ENCODE measurements at places on chromosomes 4 and X.

GRCh38 chrX:95953564-95953963 is 731.1 kb upstream of the DIAPH2 start:
- no peak for DNase-seq

GRCh38 chrX:3191796-3192195 is 150.5 kb downstream of the ARSF start:
- no peak for DNase-seq

GRCh38 chr4:81491943-81492342 is 20.2 kb upstream of the RASGEF1B start:
- DNase-seq = no peak

DNA sequence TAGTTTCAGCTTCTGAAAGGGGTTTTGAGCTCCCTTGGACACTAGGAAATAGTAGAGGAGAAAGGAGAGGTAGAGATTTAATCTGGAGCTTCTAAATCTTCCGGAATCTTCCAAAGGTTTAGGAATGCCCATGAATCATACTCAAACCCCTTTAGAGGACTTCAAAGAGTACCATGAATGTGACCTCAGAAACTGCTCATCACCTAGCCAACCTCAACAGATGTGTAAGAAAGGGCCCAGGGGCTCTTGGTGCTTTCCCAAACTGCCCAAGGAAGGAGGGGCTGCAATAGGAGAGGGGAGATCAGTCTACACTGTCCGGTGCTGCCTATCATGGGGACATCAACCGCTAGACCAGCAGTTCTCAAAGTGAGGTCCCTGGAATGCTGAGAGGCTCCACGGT is 109.1 kb downstream of the RBM47 start:
- DNase-seq = no peak

DNA sequence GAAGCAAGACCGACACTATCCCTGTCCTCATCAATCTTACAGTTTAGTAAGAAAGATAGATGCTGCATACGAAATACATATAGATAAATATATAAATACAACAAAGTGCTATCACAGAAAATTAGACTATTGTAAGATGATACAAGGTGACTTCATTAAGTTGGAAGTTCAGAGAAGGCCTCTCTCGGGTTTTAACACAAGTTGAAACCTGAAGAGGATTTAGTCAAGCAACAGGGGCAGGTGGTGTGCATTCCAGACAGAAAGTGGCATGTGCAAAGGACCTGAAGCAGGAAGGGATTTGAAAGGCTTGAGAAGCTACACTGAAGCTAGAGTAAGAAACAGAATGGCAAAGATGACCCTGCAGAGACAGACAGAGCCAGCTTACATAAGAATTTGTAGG is 36.5 kb downstream of the USP46 start:
- DNase-seq = no peak

All from activated T-helper 1 cell treated with anti-CD3 and anti-CD28 coated beads, Interleukin-2, amount 50 U/mL, for 16 hours (primary cell).